ENCODE measurements at places on chromosomes 5 and 9.

GRCh38 chr5:147339313-147339712 lies 104.5 kb downstream of the STK32A start:
- no peak for DNase-seq

GRCh38 chr9:76817489-76817888 lies 53.3 kb downstream of the PCA3 start:
- DNase-seq, result no peak

DNA sequence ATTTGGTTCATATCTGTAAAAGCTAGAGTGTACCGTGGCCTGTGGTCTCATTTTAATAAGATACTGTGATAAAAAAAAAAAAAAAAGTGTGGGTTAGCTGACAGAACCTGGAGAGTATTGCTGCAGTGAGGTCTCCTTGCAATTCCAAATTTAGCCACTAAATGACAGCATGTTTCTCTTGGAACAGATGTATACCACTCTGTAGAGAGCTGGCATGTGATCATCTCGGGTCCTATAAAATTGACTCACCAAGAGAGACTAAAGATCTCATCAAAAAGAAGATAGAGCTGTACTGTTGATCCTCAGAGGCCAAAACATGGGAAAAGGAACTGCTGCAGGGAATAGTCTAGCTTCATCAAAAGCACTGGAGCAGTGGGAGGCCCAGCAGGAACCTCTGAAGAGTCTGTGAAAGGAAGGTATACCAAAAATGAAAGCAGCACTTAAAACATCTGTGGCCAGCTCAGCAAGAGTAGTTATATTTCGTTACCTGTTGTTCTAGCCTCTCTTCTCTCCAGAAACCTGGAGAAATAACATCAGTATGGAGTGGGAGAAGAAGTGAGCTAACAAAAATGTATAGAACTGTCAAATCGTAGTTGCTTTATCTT lies 826.8 kb downstream of the EFNA5 start:
- DNase-seq, result no peak

DNA sequence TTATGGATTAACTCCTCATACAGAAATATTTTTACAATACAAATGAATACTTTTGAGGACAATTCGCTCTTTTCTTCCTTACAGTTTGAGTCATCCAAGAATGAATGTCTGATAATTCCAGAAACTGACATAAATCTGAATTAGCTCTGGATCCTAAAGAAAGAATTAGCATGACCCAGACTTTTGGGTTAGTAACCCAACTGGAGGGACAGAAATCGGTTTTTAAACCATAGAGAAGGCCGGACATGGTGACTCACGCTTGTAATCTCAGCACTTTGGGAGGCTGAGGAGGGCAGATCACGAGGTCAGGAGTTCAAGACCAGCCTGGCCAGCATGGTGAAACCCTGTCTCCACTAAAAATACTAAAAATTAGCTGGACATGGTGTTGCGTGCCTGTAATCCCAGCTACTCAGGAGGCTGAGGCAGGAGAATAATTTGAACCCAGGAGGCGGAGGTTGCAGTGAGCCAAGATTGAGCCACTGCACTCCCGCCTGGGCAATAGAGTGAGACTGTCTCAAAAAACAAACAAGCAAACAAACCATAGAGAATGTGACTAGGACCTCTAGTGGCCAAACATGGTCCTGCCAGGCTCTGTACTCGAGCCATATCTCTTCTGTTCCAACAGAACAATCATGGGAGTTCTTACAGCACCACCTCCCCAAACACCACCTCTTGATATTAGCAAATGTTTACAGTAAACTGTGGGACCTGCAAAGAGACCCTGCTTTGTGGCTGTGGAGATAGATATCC lies 44.8 kb downstream of the LURAP1L start:
- no peak for DNase-seq

- no peak for DNase-seq
Measured at GRCh38 chr9:35920051-35920620, 10.8 kb downstream of the SPAAR start.

- DNase-seq, result no peak
Measured at GRCh38 chr5:176658817-176659511, 11.7 kb downstream of the TSPAN17 start.

- DNase-seq, result no peak
Measured at GRCh38 chr9:2800394-2801179, 43.3 kb downstream of the PUM3 start.

DNA sequence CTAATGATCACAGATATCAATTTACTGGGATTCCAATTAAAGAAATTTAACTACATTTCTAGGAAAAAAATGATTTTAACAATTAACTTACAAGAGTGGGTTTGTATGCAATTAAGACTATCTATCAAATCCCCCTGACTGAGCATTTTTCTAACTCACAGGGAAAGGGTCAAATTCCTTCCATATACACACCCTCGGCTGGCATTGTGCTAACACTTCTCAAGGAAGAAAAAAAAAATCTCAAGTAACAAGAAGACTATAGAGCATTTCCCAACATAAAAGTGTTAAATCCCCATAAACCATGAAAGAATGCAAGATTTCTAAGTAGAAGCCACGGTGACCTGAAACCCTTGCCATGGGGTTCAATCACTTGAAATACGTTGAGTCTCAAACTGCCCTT lies 368.8 kb downstream of the GLIS3 start:
- DNase-seq, result no peak

DNA sequence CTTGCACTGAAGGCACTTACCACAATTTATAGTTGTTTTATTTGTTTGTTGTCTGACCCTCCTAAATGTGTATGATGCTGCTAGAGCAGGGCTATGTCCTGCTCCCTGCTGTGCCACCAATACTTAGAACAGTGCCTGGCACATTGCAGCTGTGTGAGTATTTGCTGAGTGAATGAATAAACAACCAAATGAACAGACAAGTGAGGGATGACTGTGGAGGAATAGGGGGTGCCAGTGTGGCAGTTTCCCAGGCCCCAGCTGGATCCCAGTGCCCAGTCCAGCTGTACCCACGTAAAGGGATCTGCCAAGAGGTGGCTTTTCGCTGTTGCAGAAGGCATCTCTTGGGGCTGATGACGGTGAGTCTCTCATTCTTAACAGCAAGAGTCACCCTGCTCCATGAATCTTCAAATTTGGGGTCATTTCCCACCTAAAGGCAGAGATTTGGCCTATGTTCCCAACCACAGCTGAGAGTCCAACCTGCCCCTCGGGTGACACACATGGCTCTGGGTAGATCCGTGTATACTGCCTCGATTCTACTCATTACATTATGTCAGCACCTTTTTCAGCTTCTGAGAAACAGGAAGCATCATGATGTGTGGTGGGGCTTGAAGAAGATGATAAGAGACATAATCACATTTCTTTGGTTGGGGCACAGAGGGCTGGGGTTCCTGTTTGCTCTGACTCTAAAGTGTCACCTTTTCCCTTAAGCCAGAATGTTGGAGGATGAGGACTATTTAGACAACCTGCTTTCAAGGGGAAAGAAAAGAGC lies 14.3 kb downstream of the IL5 start:
- DNase-seq, result no peak
